ENCODE measurements at places on chromosomes 13 and 19.

- DNase-seq: no peak
Measured at GRCh38 chr19:48959341-48960239, 4.9 kb downstream of the BAX start.

- no peak for DNase-seq
Measured at GRCh38 chr13:31090961-31091624, 70.6 kb downstream of the HSPH1 start.

DNA sequence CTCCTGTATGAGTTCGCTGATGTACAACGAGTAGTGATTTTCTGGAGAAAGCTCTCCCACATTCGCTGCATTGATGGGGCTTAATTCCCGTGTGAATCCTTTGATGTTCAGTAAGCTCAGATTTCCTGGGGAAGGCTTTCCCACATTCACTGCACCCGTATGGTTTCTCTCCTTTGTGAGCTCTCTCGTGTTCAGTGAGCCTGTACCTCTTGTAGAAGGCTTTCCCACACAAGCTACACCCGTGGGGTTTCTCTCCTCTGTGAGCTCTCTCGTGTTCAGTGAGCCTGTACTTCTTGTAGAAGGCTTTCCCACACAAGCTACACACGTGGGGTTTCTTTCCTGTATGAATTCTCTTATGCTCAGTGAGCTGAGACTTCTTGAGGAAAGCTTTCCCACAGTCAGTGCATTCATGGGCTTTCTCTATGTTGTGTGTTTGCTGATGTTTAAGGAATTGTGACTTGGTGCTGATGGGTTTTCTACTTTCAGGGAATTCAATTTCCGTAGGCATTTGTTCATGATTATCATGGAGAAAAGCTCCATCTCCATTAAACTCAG lies 3.5 kb upstream of the ZNF577 start:
- DNase-seq: no peak

- no peak for DNase-seq
Measured at GRCh38 chr13:46235286-46235685, 23.6 kb downstream of the LRRC63 start.

GRCh38 chr13:78631077-78631476 lies 27.7 kb upstream of the POU4F1 start:
- DNase-seq: no peak

DNA sequence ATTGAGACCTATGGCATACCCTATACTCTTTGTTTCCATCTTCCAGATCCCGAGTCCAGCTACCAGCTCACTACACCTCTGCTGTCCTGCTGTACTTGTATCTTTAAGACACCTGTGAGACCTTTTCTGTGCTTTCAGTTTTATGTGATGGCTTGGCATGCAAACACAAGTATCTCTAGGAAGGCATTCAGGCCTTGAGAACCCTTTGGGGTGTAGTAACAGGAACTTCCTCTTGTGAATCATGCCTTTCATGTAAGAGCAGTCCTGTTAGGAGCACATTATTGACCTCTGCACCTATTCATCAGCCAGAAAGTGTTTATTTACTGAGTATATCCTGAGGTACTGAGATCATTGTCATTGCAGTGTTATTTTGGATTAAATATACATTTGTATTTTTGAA lies 87.0 kb upstream of the HTR2A start:
- DNase-seq: no peak

- peak; percentile 6 for DNase-seq
Measured at GRCh38 chr13:38350114-38350617, 515 bp downstream of the UFM1 start.

GRCh38 chr13:89865164-89866064 lies 1482.1 kb upstream of the MIR17HG start:
- no peak for DNase-seq

GRCh38 chr19:4093643-4094175 lies 27.0 kb upstream of the ZBTB7A start:
- no peak for DNase-seq

- no peak for DNase-seq
Measured at GRCh38 chr13:112249644-112250610, 126.2 kb upstream of the SPACA7 start.

- no peak for DNase-seq
Measured at GRCh38 chr13:42001580-42001979, 40.7 kb upstream of the VWA8 start.

DNA sequence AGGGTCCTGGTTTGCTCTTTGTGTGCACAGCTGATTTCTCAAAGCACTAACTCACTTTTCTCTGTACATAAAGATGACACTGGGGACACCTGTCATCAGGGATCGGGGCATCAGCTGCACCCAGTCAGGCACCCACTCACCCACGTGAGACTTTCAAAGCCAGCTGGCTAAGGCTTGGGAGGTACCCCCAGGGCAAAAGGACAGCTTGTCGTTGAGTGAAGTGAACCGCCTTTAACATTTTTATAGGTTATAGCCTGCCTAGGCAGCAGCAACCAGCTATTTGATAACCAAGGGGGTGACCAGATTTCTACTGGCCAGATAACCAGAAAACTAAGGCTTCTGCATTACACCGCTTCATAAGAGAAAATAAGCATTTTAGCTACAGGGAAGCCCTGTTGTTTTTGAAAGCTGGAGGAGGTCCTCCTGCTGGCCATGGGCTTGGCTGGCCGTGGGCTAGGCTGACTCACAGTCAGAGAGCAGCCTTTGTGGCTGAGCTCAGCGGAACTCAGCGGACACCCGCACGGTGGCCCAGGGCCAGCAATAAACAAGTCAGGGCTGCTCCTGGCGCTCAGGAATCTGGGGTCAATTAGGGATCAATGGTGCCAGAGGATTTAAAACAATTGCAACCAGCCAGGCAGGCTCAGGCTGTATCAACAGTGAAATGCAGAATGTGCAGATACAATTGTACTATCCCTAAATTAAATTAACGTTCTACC lies 57.1 kb downstream of the ALOX5AP start:
- no peak for DNase-seq

GRCh38 chr19:12946092-12946721 lies 545 bp downstream of the RAD23A start:
- DNase-seq: peak; percentile 49

DNA sequence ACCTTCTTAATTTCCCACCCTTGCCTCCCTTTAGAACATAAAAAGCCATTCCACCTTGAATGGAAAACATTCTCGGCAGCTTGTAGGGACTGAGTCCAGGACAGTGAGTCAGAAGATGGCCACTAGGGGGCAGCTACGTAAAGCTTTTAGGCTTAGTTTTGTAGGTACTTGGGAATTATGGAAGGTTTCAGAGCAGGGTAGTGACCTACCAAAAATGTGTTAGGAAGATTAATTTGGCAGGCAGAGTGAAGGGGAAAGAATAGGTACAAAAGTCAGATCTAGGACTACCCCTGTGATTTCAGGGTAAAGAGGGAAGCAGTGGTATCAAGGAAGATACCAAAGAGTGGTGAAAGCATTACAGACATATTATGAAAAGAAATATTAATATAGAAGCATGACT lies 198.4 kb downstream of the NDFIP2 start:
- no peak for DNase-seq

- no peak for DNase-seq
Measured at GRCh38 chr19:45125975-45126493, 33.1 kb downstream of the PPP1R37 start.

- no peak for DNase-seq
Measured at GRCh38 chr19:35993923-35994598, 927 bp upstream of the SDHAF1 start.

DNA sequence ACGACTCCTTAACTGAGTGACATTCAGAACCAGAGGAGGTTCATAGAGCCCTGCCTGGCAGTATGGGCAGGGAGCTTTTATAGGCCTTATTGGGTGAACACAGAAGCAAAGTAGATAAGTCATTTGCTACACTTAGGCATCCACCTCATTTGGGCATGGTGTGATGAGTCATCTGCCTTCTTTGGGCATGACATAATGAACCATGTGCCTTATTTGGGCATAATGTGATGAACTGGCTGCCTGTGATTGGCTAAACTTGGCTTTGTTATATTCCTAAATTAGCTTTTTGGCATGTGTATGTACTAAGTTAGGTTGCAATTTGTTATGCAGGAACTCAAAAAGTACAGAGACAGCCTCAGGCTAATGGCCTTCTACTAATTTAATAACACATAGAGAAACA lies 2210.2 kb upstream of the PCDH20 start:
- no peak for DNase-seq

- DNase-seq: no peak
Measured at GRCh38 chr19:35143818-35144217, 763 bp downstream of the FXYD7 start.

GRCh38 chr19:13050274-13050673 lies 52.4 kb downstream of the LYL1 start:
- no peak for DNase-seq

GRCh38 chr19:41997121-41997850 lies 3.3 kb upstream of the ATP1A3 start:
- DNase-seq: no peak

DNA sequence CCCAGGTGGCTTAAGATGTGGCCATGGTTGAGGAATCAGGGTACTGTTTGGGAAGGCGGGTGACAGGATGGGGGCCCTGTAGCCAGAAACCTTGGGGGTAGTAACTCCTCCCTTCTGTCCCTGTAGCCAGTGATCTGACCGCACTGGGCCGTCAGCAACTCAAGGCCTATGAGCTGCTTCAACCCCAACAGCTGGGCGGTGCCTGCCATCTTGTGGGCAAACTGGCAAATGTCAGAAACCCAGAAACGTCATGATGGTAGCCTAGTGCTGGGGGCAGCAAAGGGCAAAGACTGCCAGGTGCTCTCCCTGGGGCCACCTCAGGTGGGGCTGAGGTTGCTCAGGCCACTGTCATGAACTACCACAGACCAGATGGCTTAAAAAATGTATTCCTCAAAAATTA lies 3.5 kb downstream of the COPE start:
- no peak for DNase-seq

DNA sequence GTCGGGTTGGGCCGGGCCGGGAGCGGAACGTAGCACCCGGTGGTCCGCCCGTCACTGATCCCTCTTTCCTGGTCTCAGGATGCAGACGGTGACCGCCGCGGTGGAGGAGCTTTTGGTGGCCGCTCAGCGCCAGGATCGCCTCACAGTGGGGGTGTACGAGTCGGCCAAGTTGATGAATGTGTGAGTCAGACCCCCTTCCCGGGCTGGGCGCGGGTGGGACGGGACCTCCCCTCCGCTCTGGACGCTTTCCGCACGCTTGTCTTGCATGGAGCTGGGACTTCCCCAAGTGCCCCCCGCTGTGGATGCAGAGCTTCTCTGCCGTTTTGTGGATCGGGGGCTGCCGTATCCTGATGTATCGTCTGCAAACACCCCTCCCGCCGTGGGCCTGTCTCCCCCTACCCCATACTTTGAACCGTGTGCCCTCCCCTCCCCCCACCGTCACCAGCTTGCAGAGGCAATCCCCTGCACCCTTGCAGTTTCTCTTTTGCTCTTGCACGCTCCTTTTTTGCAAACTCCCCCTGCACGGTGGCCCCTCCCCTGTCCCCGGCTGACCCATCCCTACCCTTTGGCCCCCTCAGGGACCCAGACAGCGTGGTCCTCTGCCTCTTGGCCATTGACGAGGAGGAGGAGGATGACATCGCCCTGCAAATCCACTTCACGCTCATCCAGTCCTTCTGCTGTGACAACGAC lies 669 bp downstream of the GADD45B start:
- DNase-seq: no peak

- no peak for DNase-seq
Measured at GRCh38 chr13:77737583-77738200, 40.2 kb downstream of the SLAIN1 start.

- no peak for DNase-seq
Measured at GRCh38 chr13:48500652-48501197, 32.2 kb downstream of the RCBTB2 start.

DNA sequence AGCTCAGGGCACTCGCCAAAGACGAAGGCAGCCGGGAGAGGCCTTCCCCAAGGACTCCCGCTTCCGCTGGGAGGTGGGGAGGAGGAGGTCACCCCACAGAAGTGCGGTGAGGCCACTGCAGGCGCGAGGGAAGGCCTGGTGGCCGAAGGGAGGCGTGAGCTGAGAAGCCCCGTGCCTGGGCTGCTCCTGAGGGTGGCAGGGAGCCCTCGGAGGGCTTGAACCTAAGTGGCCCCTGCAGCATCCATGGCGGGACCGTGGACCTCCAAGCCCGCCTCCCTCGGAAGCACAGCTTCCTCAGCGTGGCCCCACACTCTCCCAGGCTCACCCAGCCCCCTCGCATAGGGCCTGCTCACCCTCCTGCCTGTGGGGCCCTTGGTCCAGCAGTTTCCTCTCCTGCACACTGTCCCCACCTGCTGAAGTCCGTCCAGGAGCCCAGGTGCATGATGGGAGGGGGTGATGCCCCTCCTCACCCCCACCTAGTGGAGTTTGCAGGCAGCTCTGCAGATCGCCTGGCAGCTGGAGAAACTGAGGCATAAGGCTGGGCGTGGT lies 25.9 kb downstream of the EFNA2 start:
- no peak for DNase-seq

DNA sequence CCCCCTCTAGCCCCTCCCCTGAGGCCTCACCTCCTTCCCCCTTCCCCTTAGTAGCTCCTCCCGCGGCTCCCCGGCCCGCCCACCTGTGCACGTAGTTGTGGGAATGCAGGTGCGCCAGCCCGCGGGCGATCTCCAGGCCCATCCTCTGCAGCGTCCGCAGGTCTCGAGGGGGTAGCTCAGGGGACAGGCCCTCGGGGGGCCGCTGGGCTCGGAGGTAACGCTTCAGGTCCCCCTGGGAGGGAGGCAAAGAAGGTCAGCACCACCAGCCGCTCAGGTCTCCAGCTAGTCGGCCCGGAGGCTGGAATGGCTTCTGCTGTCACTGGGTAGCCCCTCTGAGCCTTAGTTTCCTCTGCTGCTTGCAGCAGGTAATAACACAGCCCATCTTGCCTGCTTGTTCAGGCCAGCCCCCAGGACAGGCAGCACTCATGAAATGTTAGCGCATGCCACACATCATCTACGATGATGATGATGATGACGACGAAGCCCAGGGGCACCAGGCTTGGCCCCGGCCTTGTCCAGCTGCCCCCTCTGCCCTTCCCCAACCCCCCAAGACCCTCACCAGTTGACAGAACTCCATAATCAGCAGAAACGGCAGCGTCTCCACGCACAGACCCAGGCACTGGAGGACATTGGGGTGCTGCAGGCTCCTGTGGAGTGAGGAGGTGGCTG lies 9.2 kb downstream of the LMTK3 start:
- no peak for DNase-seq

GRCh38 chr13:50883728-50884127 lies 25.9 kb upstream of the RNASEH2B start:
- no peak for DNase-seq

DNA sequence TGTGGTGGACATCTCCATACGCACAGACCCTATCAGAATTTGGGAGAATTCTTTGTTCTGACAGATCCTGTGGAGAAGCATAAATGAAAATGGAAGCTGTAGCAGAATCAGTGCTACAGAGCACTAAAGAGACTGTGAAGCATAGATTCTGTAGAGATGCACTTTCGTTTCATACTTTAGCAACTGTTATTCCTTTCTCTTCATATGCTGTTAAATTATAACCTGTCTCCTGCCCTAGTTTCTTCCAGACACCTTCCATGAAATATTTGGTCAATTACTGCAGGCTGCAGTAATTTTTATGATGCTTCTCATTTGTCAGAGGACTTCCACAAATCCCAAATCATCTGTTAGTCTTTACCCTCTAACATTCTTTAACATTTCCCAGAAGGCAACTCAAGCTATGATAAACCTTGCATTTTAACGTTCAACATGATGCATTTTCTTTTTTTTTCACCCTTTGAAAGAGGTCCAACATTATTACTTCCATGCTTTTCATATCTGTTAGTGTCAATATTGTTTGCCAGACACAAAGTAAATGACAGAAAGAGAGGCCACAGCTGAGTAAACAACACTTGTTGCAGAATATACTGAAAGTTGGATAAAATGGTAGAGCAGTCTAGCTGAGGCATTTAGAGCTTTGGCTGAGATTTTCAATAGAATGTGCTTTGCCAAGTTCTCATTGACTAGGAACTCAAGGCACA lies 412.7 kb downstream of the LMO7 start:
- no peak for DNase-seq

GRCh38 chr19:56748378-56748777 lies 76.8 kb upstream of the ZNF835 start:
- DNase-seq: no peak

All from DMS 273 treated with DMSO at 0.1 percent for 48 hours (cell line).